WERI-Rb-1 (cell line): ENCODE measurements at places on chromosomes 6 and 20.

DNA sequence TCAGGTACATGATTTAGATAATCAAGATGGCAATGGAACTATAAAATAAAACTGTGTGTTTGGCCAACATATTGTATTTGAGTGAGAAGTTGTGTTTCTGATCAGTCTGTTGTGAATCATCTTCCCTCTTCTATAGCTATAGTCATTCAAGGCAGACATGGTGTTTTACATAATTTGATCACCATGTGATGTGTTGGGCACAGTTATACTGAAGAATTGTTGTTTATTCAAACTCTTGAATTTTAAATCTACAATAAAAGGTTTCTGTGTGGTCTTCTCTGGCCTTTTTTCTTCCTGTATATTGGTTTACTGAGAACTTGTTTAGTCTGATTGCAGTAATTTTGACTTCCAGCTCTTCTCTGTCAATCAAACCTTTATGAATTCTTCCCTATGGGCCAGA is 4.4 kb downstream of the RNF182 start:
- DNase-seq: no peak

DNA sequence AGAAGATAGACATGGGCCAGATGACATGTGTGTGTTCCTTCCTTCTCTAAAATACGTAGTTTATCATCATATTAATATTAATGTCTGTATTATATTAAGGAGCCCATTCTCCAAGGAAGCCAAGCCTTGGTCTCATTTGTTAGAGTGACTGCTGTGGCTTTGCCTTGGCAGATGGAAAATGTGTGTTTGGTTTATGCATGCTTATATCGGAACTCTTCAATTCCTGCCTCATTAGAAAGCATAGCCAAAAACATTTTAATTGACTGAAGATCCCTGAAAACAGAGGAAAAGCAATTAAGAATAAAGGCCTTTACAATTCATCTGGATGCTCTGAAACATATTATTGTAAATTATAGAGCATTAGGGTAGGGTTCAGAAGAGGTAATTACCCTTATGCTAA is 106.4 kb downstream of the COL9A1 start:
- no peak for DNase-seq

DNA sequence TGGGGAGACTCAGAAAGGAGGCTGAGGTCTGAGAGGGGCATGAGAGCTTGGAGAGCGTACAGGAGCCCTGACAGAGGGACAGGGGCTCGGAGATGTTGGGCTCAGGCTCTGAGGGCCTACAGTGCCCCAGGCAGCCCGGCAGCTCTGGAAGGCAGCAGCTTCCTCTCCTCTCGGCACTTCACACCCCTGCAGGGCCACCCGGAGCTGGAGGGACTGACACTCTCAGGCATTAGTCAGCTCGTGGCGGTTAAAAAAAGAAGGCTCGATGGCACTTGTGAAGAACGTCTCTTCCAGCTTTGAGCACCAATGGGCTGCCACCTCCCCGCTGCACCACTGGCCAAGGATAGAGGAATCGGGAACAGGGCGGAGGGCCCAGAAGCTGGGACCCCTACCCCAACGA is 62.6 kb upstream of the SIRPA start:
- no peak for DNase-seq

- DNase-seq: peak; percentile 77
These were observed 126.3 kb upstream of the NT5E start for GRCh38 chr6:85323435-85324040.

GRCh38 chr6:77502981-77503380 is 39.7 kb upstream of the HTR1B start:
- DNase-seq: no peak

- DNase-seq: no peak
These were observed 55.7 kb upstream of the NOP56 start for GRCh38 chr20:2596673-2597279.

- DNase-seq: no peak
These were observed 63.5 kb upstream of the DEFB112 start for GRCh38 chr6:50112981-50113857.

- DNase-seq: no peak
These were observed 124.6 kb downstream of the AIG1 start for GRCh38 chr6:143185288-143185687.

DNA sequence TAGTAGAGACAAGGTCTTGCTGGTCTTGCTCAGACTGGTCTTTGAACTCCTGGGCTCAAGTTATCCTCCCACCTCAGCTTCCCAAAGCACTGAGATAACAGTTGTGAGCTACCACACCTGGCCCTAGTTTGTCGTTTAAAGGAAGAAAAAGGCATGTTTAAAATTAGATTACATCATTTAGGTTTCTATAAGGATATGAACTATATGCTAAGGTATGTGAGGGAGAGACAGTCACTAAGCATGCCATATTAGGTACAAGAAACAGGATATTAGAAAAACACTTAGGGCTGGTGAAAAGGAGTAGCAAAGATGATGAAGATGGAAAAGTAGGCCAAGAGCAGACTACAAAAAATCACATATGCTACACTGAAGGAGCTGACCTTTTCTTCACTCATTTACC is 106.4 kb downstream of the ASCC3 start:
- no peak for DNase-seq

DNA sequence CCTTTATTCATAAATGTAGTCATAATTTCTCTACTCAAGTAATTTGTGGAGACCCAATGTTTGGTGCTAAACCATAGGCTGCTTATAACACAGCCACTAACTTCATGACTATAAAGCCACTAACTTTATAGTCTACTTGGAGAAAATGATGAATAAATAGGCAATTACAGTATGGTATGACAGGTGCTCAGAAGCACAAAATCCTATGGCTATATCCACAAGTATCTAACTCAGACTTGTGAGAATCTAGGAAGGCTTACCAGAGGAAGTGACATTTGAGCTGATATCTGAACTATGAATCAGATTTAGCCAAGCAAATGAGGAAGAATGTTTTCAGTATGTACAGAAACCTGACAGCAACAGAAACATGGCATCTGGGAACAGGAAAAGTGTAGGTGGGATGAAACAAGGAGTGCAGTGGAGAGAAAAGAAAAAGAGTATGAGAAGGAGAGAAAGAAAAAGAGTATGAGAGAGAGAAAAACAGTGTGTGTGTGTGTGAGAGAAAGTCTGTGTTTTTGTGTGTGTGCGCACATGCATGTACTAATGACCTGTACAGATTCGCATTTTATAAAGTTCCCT is 59.9 kb downstream of the REV3L start:
- DNase-seq: no peak

DNA sequence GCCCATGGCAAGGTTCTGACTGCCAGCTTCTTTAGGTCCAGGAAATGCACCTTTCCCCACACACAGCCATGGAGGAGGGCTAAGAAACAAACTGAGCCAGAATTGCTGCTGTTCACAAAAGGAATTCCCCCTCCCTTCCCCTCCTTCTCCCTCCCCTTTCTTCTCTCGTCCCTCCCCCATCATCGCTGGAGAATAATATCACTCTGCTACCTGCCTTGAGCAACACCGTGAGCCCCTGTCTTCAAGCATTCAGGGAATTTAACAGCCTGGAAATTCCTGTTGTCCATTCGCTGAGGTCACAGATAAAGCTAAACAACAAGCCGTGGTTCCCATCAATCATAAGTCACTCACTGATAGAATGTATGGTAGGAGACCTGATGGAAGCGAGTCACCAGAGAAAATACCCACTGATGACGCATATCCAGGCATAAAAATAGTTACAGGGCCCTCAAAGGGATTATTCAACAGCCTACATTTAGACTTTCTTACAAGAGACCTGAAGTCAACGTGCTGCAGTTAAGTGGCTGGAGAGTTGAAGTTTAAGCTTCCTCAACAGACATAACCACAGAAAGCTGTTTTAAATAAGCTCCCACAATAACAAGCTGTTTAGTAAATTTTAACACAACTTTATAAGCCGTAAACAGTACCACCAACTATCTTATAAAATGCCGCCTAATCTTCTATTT is 59.7 kb downstream of the HIVEP2 start:
- no peak for DNase-seq

DNA sequence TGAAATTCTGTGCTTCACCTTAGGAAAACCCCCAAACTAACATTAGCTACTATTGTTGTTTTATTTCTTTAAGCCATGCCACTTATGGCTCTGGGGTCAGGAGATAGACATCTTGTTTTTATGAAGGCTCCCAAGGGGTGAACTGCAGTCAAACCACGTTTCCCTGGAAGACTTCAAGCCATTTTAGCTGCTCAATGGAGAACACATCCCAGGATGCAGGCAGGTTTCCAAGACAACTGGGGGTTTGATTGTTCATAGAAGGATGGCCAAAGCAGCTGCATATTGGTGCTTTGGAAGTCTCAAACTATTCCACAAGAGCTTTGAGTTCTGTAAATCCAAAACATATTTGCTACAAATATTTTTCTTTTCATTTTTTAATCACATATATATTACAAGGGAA is 818.0 kb downstream of the MAFB start:
- no peak for DNase-seq

GRCh38 chr20:42549496-42549895 is 640.2 kb downstream of the PTPRT start:
- no peak for DNase-seq

DNA sequence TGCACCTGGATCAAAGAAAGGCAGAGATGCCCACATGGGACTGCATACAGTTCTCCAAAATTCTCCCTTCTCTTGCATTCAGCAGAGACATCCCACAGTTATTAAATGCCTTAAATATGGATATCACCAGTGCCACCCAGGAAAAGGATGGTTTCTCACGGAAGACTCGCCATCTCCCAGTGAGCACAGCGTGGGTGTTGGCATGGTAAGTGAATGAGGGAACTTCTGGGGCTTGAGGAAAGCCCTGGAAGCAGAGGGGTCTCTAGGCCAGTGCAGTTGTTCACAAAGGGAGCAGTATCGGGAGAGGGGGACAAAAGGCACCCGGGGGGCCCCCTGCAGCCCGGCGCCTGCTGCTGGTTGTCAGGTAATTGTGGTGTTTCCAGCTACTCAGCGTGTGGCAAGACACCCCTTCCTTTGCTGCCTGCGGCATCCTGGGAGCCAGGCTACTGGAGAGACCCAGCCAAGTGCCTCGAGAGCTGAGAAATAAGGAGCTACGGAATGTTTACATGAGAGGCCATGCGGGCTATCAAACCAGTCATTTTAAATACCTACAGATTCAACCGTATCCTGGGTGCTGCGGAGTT is 125.4 kb downstream of the PXDC1 start:
- DNase-seq: no peak

- no peak for DNase-seq
These were observed 58.9 kb downstream of the MAFB start for GRCh38 chr20:40630099-40630498.

- DNase-seq: peak; percentile 83
These were observed 3.4 kb downstream of the EGFL8 start for GRCh38 chr6:32167761-32168262.

DNA sequence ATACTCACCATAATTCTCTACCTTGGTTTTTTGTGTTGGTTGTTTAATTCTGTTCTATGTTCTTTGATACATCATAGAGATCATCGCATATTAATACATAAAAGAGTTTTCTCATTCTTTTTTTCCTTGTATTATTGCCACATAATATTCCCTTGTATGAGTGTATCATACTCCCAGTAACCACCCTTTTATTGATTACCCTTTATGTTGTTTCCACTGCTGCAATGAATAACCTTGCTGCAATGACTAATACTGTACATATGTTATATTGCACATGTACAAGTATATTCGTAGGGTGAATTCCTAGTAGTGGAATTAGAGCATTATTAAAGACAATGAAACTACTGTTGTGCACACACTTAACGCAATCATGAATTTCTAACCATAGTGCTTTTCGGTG is 9.1 kb upstream of the SF3B5 start:
- no peak for DNase-seq

- DNase-seq: no peak
These were observed 3.0 kb upstream of the SEMG2 start for GRCh38 chr20:45218124-45218523.

GRCh38 chr6:9140172-9140571 is 704.8 kb upstream of the SLC35B3 start:
- DNase-seq: no peak

GRCh38 chr20:10554285-10554684 is 119.2 kb downstream of the SLX4IP start:
- no peak for DNase-seq

GRCh38 chr20:38179846-38180245 is 14.8 kb upstream of the TGM2 start:
- DNase-seq: no peak

DNA sequence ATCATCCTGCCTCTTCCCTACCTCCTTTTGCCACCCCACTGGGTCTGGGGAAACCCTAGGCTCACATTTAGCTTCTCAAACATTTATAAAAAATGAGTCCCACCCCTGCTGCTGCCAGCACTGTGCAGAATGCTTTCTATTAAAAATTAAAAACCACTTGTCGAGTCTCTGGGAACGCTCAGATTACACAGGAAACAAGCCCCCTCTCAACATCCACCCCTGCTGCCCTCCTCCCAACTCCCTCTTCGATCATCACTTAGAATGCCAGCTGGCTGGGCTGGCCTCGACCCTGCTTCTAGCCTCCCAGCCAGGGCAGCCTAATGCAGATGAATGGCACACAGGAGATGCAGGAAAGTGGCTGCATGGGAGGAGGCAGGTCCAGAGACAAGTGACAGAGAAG is 75.8 kb downstream of the CDH22 start:
- DNase-seq: no peak

GRCh38 chr6:52571099-52571755 is 5.6 kb downstream of the TRAM2 start:
- peak; percentile 25 for DNase-seq

- DNase-seq: no peak
These were observed 27.1 kb downstream of the BCAS4 start for GRCh38 chr20:50821994-50822393.

DNA sequence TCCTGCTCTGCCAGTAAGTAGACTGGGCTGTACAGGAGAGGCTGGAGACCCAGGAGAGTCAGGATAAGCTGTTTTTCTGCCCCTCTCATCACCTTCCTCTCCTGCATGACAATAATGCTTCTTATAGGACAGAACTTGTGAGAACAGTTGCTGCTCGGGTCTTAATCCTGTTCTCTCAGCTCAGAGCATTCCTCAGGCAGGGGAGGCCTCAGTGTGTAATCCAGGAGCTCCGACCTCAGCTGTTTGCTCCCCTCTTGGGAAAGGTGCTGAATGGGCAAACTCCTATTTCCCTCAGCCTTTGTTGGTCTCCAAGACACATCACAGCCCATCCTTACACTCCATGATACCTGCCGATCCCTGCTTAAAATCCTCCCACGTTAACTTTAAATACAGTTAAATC is 134.9 kb upstream of the LRFN2 start:
- DNase-seq: peak; percentile 71

DNA sequence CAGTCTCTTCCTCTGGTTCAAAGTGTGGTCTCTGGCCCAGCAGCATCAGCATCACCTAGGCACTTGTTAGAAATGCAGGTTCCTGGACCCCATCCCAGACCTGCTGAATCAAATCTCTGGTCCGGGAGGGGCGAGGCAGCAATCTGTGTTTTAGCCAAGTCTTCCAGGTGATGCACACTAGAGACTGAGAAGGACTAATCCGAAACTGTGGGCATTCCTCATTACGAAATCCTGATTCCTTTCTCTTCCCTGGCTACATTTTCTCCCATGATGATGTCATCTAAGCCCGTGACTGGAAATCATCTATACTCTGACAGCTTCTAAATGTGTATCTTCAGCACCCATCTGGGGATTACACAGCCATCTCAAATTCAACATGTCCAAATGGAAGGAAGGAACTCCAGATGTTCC is 39.7 kb upstream of the PRND start:
- no peak for DNase-seq
